Fibroblast of villous mesenchyme (primary cell): ENCODE measurements at places on chromosomes 13 and 19.

DNA sequence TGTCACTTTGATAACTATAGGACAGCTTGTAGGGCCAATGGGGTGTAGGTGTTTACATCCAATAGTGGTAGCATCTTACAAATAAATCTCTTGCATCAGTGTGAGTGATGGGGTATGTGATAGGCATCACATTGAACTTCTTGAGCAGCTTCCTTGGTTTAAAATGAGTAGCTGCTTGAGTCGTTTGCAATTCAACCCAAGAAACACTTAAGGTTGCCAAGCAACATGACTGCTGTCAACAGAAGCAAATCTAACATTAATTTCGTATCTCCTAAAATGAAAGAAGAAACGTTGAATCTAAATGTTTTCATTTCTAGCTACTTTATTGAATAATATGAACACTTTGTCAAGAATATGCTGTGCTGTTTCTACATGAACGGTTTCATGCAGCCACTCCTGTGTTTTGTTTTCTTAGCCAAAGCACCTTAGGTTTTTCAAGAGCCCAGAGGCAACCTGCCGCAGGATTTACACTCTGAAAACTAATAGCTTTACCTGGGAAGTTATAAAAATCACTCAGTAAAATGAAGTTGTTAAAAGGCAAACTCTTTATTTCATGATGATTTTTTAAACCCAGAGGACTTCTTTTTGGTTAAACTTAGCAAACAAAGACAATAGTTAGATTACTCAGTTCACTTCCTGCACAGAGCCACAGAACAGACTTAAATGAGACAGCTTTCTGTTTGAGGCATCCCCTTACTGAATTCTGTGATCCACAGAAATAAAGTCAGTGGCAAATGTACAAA is 305.2 kb downstream of the MTUS2 start:
- no peak for DNase-seq

DNA sequence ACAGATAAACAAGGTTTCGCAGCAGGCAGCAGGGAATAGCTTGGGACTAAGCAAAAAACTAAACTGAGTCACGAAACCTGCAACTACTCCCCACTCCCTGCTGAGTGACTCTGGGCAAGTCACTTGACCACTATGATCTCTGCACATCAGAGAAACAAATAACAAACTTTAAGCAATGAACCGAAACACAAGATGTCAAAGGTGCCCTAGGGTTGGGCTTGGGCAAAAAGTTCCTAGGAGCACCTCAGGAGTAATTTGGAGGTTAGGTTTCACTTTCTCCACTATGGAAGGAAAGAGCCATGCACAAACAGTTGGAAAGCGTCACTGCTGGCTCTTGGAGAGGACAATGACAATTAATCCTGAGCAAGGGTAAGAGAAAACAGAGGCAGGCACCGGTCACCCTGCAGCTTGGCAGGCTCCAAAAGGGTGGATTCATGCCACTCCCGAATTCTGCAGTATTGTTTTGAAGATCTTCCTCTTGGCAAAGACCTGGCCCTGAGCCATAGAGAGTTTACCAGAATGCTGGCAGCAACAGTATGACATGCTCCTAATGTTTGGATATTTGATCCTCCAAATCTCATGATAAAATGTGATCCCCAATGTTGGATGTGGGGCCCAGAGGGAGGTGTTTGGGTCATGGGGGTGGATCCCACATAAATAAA is 60.3 kb downstream of the CRYL1 start:
- no peak for DNase-seq

- no peak for DNase-seq
Observed at GRCh38 chr19:51493776-51494175, 7.8 kb downstream of the SIGLEC12 start.

- peak; percentile 75 for DNase-seq
Observed at GRCh38 chr13:109271555-109272541, 514.5 kb downstream of the IRS2 start.

GRCh38 chr19:54449701-54450069 is 686 bp downstream of the LENG8 start:
- DNase-seq: peak; percentile 47

DNA sequence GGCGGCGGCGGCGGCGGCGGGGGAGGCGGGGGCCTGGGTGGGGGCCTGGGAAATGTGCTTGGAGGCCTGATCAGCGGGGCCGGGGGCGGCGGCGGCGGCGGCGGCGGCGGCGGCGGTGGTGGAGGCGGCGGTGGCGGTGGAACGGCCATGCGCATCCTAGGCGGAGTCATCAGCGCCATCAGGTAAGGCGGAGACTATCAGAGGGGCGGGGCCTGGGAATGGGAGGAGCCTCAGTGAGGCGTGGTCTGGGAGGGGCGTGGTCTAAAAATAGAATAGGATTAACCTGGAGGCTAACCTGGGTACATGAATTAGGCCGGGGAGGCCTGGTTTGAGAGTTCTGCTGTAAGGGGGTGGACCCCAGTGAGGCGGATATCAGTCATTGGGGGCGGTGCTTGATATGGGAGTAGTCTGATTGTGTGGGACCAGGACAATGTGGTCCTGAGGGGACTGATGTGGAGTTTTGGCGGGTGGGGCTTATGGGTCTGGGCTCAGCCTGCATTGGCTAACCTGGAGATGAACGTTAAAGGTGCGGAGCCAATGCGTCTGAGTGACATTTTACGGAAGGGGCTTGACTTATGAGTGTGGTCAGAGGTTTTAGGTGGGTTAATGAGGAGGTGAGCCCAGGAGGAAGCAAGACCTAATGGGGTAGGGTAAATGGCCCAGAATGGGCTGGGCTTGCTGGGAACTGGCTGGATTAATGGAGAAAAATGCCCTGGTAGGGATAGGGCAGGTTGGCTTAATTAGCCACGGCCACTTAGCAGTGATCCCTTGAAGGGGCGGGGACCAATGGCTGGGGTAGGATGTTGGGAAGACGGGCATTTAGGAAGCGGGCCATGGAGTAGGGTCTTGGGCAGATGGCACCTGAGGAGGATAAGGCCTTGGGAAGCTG is 1.4 kb downstream of the CAPNS1 start:
- DNase-seq: peak; percentile 78

- DNase-seq: peak; percentile 36
Observed at GRCh38 chr19:16779539-16780163, 49.5 kb upstream of the SIN3B start.

- DNase-seq: no peak
Observed at GRCh38 chr13:51613535-51613934, 29.3 kb downstream of the WDFY2 start.

- no peak for DNase-seq
Observed at GRCh38 chr13:59679254-59679653, 484.5 kb downstream of the DIAPH3 start.

- no peak for DNase-seq
Observed at GRCh38 chr19:8115805-8116396, 33.5 kb downstream of the FBN3 start.

- no peak for DNase-seq
Observed at GRCh38 chr19:45156751-45157150, 4.0 kb downstream of the NKPD1 start.
